Fibroblast of gingiva (primary cell): ENCODE measurements at places on chromosomes 16 and 17.
A peak's percentile ranks its signal among the peaks of the same experiment; 100 is the strongest.

DNA sequence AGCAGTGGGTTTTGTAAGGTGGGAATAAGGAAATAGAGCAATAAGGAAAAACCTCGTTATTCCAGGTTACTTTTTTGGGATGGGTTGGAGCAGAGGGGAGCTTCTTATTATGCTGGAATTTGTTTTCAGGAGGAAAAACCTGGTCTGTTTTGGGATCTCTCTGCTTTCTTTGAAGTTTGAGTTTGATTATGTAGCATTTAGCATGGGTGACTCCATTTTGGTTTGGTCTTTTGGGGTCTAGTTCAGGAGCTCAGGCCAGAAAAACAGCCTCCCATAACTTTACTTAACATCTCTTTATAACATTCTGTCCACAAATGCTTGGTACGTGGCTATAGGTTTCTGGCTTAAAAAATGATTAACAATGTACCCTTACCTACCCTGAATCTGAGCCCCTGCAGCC, 8.5 kb upstream of the ZG16 start:
- DNase-seq: no peak

DNA sequence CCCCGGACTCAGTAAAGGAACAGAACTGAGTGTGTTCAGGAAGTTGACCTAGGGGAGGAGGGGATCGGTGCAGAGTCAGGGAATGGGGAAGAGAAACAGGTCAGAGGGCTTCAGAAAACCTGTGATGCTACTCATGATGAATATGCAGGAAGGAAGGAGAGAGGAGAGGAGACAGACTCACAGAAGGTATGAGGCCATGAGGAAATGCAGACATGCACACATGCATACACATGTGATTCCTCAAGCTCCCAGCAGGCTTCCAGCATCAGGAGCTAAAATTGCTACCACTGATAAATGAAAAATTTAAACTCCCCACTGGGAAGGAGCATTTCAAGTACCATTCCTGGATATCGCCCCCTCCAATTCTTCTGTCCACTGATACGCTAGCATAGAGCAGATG, 262.6 kb downstream of the SLC39A11 start:
- DNase-seq: no peak

DNA sequence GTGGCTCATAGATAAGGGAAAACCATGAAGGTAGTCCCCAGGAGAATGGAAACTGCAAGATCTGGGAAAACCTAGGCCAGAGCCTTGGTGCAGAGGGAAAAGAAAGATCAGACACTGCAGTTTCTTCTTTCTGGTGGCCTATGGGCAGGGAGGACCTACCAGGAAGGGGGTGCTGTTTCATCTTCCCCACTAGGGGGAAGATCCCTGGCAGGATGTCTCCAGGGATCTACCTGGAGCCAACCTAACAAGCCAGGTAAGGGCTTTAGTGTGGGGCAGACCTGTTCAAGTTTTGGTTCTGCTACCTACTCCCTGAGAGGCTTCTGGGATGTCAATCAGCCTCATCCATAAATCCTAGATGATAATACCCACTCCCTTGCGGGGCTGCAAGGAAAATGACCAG, 21.4 kb downstream of the TOM1L2 start:
- no peak for DNase-seq

DNA sequence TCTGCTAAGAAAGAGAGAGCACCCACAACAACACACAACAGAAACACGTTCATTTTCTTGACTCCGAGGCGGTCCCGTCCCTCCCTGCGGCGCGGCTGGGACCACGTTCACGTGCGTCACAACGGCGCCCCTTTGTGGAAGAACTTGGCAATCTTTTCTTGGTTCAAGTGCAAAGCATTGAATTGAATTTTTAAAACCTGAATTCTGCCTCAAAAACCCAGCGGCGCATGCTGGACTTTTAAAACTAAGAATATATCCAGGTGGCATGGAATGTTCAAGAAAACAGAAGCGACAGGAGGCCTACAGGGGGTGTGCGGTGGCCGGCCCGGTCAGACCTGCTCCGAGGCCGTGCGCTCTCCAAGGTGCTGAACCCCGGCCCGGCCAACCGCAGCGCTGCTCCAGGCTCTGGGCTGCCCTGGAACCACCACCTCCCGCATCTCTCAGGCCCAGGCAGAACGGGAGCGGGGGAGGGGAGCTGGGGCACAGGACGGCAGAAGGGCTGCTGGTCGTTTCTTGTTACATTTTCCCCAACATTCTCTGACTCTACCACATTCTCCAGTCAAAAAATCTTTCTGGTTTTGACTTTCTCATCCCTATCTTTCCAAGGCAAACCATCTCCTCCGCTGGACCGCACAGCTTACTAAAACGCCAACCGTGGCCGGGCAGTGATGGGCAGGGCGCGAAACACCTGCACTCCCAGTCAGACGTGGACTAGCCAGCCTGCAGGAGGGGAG, 3.4 kb upstream of the HEXD start:
- peak; percentile 62 for DNase-seq

GRCh38 chr16:67164599-67165061, at the start of gene HSF4:
Gene HSF4, plus strand, starts transcription at chr16:67164745. Its CDS starts 67 bp downstream, at chr16:67164812.
- peak; percentile 27 for DNase-seq

DNA sequence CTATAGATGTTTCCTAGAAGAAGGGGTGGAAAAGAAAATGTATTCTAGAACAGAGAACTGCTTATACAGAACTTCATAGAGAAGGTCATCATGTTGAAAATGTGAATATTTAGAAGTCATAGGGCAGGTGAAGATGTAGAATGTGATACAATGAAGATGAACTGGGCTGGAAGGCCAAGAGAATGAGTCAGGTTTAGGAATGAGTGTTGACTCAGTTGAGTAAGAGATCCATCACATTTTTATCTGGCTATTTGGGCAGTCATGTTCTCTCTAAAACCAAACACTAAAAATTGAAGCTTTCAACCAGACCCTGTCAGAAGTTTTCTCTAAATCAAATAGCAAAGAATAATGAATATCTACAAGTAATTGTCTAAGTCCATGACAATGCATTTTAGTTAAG, 660.5 kb downstream of the KCNJ2 start:
- DNase-seq: no peak

DNA sequence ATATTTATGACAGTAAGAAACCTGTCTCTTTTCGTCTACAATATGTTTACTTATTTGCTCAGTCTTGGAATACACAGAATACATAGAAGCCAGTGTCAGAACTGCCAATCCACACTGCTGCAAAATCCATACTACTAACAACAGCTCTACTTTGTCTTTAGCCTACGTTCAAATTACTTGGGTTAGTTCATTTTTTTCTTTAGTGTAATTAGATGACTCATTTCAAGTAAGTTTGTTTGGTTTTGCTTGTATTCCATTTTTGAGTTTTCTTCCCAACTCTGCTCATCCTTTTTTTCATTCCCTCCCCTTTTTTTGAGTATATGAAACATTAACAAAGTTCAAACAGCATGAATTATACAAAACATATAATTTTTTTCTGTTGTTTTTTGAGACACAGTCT, 16.9 kb downstream of the CMC2 start:
- DNase-seq: no peak

GRCh38 chr17:21078016-21078780, 35.4 kb upstream of the USP22 start:
- DNase-seq: no peak

DNA sequence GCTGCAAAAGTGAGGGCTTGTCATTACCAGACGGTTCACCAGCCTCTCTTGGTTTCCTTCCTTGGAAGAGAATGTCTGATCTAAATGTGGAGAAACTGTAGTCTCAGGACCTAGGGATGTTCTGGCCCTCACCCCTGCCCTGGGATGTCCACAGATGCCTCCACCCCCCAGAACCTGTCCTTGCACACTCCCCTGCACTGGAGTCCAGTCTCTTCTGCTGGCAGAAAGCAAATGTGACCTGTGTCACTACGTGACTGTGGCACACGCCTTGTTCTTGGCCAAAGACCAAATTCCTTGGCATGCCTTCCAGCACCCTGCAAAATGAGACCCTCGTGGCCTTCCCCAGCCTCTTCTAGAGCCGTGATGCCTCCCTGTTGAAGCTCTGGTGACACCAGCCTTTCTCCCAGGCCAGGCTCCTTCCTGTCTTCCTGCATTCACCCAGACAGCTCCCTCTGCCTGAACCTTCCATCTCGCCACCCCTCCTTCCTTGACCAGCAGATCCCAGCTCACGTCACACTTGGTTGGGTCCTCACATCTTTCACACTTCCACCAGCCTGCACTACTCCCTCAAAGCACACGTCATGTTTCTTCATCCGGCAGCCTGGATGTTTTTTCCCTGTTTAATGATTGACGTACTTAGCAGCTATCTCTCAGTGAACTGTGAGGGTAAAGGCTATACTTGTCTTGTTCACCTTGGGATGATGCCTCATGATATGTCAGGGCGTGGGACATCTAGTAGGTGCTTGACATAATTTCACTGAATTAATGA, 4.3 kb downstream of the ZNF768 start:
- no peak for DNase-seq

GRCh38 chr16:71351558-71351901, 7.0 kb upstream of the CALB2 start:
- no peak for DNase-seq

DNA sequence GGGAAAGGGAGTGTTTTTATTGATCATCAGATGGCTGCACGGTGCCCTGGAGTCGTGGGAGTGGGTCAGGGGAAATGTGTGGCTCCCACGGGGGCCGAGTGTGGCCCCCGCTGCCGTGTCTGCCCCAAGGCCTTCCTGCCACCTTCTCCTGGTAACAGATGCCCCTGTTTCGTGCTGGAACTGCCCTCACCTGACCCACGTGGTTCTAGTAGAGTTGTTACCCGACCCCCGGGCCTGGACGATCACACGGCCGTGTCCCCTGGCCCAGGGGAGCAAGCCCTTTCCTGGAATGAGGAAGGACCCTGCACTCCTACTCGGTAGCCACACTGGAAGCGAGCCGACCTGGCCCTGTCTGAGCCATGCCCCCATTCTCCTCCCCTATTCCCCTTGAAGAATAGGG, 37.6 kb downstream of the ACTG1 start:
- no peak for DNase-seq

GRCh38 chr17:4703330-4703691, 626 bp downstream of the PELP1 start:
- no peak for DNase-seq

- no peak for DNase-seq
Observed at GRCh38 chr16:15583526-15583925, 59.4 kb downstream of the MARF1 start.

GRCh38 chr17:39677542-39678339, 9.5 kb downstream of the PNMT start:
- no peak for DNase-seq

DNA sequence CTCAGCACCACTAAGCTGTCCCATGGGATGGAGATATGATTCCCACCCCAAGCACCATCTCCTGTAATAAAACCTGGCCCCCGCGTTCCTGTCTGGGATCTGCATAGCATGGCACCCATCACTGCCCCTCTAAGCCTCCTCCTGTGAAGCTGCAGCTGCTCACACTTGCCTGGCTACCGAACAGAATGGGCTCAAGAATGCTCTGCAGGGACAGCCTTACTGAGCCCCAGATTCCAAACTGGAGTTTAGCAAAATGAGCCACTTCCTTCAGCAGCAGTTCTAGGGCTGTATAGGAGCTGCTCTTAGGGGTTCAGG, 256.1 kb downstream of the CPPED1 start:
- no peak for DNase-seq

DNA sequence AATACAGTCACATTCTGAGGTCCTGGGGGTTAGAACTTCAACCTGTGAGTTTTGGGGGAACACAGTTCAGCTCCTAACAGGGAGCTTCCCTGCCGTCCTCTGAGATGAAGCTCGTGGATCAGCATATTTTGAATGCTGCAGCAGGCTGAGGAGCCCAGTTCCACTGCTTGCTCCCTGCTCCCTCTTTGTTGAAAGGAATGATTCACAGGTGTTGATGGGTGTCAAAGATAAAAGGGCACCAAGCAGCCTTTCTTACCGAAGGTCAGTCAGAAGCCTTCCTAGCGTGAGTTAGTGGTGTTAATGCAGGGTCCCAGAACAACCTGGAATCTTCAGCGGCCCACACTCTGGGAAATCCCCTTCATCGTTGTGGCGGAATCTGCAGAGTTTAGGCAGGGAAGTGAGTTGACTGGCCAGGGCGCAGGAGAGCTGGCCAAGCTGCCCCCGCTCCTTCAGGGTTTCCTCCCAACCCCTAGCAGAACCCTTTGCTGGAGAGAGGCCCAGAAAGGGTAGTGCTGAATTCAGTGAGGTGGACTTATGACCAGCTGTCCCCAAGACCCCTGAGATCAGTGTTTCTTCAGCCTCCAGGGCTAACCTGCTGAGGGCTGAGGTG, 114.8 kb downstream of the GNAO1 start:
- no peak for DNase-seq

- peak; percentile 95 for DNase-seq
Observed at GRCh38 chr17:69608808-69609472, 194.4 kb downstream of the MAP2K6 start.

DNA sequence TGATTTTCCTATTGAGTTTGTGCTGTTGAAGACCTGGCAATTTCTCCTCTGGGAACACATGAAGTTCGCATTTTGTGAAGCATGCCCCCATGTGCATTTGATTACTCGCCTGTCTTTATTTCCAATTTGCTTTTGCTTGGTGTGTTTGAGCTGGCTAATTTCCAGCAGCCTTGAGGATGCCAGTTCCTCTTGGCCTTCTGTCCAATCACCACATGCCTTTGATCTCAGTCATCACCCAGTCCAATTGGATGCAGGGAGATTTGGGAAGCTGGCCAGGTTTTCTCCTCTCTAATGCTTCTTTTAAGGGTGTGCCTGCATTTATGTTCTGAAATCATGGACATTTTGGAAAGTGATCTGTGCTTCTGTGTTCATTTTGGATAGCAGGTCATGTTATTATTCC, 3.8 kb upstream of the TMEM100 start:
- peak; percentile 100 for DNase-seq

GRCh38 chr17:82321947-82322466, 4.6 kb upstream of the CD7 start:
- no peak for DNase-seq

DNA sequence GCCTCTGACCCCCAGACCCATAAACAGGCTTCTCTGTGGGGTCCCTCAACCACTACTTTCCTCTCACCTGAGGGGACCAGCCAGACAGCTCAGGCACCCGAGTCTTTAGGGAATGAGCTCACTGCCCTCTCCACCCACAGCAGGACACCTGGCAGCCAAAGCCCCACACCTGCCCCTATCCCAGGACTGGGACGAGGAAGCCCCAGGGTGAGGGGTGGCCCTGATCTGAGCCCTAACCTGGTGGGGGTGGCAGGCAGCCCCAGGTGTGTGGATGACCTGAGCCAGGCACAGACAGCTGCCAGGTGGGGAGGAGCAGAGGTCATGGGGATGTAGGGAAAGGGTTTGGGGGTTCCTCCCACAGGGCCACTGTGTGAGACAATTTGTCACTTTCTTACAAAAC, 1.7 kb upstream of the TEX19 start:
- no peak for DNase-seq

DNA sequence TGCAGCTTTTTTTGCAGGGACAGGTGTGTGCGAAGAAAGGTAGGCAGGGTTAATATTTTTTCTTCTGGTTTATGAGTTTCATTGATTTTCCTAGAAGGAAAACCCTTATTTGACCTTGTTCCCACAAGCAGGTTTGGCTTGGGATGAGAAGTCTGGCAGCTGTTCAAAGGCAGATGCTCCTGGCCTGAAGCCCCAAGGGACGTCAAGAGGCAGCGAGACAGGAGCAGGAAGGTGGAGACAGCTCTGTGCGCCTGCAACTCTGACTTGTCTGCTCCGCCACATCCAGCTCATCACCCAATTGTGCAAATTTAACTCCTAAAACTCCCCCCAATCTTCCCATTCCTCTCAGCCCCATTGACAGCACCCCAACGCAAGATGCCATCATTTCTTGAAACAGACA, 136.8 kb upstream of the XYLT1 start:
- no peak for DNase-seq
